Activated CD4-positive, alpha-beta T cell treated with anti-CD3 and anti-CD28 coated beads for 24 hours (primary cell): ENCODE measurements at places on chromosomes 16 and 17.

GRCh38 chr16:53911513-53911912 is 207.6 kb downstream of the FTO start:
- no peak for DNase-seq

DNA sequence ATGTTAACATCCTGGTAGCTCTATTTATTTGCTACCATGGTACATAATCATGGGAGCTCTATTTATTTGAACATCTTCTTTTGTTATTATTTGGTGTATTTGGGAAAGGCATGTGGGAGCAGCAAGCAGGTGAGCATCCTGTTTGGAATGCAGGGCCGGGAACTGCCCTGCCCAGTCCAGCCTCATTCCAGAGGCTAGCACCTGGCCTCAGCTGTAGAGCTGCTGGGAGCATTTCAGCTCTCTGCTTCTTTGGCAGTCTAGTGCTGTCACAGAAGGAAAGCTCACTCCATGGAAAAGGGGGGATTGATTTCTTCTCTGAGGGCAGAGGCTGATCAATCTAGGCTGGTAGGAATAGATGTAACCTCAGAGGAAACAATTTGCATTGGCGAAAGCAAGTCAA is 112.5 kb downstream of the WWOX start:
- DNase-seq, result no peak

DNA sequence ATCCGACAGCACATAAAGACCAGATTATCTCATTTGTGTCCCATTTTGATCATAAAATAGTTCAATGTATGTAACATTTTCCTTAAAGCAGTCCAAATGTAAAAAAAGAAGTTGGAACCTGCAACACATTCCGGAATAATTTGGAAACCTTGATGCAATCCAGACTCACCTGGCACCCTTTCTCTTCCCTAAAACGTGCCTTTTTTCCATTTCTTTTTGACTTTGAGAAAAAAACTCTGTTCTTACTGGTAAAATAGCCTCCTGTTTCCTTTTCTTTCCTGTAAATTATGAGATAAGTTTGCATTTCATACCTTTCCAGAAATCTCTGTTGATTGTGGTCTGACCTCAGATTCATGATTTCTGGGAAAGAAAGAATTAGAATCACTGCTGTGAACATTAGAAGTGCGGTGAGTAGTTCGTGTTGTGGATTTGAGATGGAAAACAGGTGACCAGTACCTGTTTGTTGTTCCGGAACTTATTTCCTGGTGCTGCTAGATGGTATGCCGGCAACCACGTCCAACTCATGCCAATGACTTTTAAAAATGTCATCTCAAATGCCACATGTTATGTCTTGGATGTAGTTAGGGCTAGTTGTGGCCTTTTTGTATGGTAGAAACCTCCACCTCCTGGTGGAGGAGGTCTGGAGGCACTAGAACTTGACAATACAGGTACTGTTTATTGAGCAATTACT is 108.1 kb downstream of the SOCS1 start:
- no peak for DNase-seq

GRCh38 chr17:43517161-43517560 is 29.0 kb downstream of the ETV4 start:
- no peak for DNase-seq

- DNase-seq, result no peak
Measured at GRCh38 chr17:50604513-50604912, 30.2 kb upstream of the ABCC3 start.

DNA sequence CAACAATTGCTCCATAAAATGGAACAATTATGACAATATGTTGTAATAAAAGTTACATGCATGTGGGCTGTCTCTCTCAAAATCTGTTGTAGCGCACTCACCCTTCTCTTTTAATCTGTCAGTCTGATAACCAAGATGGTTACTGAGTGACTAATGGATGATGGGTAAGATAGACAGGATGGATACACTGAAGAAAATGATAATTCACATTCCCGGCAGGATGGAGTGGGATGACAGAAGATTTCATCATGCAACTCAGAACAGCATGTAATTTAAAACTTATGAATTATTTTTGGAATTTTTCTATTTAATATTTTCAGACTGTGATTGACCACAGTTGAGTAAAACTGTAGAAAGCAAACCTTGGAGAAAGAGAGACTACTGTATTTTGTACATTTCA is 30.5 kb downstream of the CDH13 start:
- no peak for DNase-seq

GRCh38 chr16:3497771-3498170 is 2.5 kb upstream of the C16orf90 start:
- DNase-seq, result no peak

DNA sequence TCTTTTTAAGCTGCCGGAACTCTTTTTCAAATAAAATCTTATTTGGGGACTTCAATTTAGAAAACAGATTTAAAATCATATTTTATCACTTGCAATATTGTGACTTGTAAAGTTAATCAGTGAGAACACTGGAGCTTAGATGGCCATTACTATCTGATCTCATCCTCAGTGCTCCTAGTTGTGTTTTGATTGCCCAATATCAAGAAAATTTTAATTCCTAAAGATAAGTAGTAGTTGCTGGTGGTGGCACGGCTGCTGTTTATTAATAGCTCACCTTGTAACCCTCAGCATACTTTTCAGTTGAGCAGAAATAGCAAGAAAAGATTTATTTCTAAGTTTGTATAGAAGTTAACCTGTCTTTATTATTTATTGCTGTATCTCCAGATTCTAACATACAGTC is 124.0 kb downstream of the NLK start:
- no peak for DNase-seq

GRCh38 chr17:29570521-29570920 is 2.0 kb downstream of the TP53I13 start:
- DNase-seq, result no peak

GRCh38 chr17:70808596-70808995 is 639.3 kb downstream of the KCNJ2 start:
- DNase-seq, result no peak

DNA sequence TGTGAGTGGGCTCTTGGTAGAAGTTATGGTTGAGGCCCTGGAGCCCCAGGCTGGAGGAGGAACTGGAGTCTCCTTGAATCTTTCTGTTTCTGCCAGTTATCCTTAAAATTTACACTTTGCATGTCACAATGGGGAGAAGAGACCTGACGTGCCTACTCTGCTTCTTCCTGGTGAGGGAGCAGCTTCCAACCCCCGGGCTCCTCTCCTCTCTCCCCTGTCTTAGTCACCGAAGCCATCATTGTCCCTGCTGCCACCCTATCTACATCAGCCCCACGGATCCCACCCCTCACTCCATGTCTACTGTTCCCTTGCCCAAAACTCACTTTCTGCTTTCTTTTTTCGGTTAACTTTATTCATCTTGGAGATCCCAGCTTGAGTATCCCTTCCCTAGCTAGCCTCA is 17.6 kb downstream of the DNAJA3 start:
- DNase-seq, result no peak

DNA sequence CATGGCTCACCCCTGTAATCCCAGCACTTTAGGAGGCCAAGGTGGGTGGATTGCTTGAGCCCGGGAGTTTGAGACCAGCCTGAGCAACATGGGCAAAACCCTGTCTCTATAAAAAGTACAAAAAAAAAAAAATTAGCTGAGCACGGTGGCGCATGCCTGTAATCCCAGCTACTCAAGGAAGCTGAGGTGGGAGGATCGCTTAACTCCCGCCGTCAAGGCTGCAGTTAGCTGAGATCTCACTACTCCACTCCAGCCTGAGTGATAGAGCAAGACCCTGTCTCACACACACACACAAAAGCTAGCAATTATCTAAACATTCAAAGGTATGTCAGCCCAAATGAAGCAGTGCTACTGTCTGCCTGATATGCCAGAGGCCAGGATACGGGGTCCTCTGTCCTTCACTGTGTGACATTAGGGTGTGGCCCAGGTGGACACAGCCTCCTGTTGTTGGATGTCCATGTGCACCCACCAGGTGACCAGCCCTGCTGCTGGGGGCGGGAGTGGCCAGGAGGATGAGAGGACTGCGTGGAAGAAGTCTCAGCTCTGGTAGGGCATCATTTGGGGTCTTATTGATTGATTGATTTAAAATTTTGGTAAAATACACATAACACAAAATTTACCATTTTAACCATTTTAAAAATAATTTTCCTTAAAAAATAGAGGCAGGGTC is 3.9 kb downstream of the NLRC3 start:
- no peak for DNase-seq

- DNase-seq, result no peak
Measured at GRCh38 chr17:62631086-62631935, 3.8 kb downstream of the MRC2 start.
